ENCODE measurements at places on chromosomes 7 and 10. TPM values are rescaled to one million over a fixed set of nuclear protein-coding genes. Genes with fewer than 3 reads are reported as not detected.

GRCh38 chr10:117646718-117647117 lies 104.2 kb downstream of the EMX2 start:
- no peak for DNase-seq

DNA sequence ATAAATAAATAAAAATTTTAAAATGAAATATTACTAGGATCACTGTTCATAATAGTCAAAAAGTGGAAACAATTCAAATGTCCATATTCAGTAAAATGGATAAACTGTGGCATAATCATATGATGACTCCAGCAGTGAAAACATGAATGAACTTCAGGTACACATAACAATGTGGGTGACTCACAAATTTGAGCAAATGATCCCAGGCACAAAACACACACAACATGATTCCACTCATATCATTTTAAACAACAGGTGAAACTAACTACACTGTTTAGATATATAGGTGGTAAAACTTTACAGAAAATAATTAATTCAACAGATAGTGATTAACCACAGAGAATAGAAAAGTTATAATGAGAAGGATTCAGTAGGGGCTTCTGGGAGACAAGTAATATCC lies 14.7 kb upstream of the SAMD8 start:
- DNase-seq, result no peak

GRCh38 chr7:111053035-111053434 lies 37.9 kb upstream of the LRRN3 start:
- no peak for DNase-seq

Gene NEUROD6
- not detected for total RNA-seq

Gene CYP2C9
- 4.9 TPM for total RNA-seq

Gene VWDE
- total RNA-seq, result 21.3 TPM
